SHP77 (cell line): ENCODE measurements at places on chromosomes 3 and 15.

DNA sequence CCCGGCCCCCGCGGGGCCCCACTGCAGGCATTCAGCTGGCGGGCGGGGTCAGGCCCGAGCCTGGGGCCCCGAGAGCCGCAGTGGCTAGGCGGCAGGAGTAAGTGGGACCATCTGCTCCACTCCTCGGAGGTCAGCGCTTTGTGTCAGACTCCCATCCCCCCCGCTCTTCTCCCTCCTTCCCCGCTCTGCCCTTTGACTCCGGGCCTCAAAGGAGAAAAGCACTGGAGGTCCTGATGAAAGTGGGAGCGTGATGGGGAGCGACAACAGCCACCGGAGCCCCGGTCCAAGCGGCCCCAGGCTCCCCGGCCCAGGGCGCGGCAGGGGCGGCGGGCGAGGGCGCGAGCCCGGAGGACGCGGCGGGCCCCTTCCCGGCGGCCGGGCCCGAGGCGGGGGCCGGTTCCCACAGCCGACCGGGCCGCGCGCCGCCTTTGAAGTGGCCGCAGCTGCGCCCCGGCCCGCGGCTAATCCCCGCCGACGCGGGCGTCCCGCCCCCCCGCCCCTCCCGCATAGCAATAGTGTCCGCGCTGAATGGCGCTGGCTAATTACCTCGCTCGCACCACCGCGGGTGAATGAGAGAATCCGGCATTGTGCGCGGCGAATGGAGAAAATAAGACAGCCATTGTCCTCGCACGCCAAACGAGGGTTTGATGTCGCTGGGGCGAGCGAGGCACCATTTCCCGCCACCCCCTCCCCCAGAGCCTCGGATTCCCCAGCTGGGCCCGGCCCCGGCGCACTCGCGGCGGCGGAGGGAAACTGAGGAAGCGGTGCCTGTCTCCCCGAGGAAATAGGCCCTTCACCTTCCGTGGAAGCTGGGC, 22.4 kb downstream of the IGDCC3 start:
- no peak for DNase-seq

- DNase-seq = no peak
Observed at GRCh38 chr3:42051384-42052131, 39.6 kb upstream of the TRAK1 start.

- peak; percentile 51 for DNase-seq
Observed at GRCh38 chr15:89177633-89178306, 43.6 kb downstream of the RLBP1 start.

GRCh38 chr3:141941093-141941492, 64.7 kb downstream of the ATP1B3 start:
- DNase-seq = no peak

GRCh38 chr15:71250936-71251583, 135.8 kb downstream of the THSD4 start:
- DNase-seq = no peak

GRCh38 chr3:112619295-112619694, 21.6 kb downstream of the CCDC80 start:
- DNase-seq = no peak

- DNase-seq = peak; percentile 60
Observed at GRCh38 chr3:30986551-30986950, 92.1 kb upstream of the GADL1 start.
